ENCODE measurements at places on chromosomes 4 and X.

DNA sequence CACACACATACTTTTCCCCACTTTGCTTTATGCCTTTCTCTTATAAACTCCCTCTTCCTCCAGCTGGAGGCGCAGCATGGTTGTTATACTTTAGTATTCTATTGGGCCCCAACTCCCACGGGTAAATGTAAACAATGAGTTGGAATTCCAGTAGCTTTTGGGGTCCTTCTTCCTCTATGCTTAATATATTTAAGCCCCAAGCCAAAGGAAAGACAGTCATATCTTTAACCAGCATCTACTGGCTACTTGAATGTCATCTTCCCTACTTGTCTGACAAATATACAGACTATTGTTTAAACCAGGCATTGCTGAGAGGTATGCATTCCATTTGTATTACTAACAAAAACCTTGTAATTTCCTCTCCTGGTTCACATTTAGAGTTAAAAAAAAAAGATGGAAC, 72.9 kb downstream of the WDR19 start:
- DNase-seq: no peak

- no peak for DNase-seq
These were observed 11.3 kb downstream of the SNX12 start for GRCh38 chrX:71056867-71057266.

GRCh38 chrX:113001836-113002235, 161.2 kb upstream of the AMOT start:
- DNase-seq: no peak

GRCh38 chrX:154142386-154142785, 1.7 kb upstream of the OPN1LW start:
- DNase-seq: no peak

DNA sequence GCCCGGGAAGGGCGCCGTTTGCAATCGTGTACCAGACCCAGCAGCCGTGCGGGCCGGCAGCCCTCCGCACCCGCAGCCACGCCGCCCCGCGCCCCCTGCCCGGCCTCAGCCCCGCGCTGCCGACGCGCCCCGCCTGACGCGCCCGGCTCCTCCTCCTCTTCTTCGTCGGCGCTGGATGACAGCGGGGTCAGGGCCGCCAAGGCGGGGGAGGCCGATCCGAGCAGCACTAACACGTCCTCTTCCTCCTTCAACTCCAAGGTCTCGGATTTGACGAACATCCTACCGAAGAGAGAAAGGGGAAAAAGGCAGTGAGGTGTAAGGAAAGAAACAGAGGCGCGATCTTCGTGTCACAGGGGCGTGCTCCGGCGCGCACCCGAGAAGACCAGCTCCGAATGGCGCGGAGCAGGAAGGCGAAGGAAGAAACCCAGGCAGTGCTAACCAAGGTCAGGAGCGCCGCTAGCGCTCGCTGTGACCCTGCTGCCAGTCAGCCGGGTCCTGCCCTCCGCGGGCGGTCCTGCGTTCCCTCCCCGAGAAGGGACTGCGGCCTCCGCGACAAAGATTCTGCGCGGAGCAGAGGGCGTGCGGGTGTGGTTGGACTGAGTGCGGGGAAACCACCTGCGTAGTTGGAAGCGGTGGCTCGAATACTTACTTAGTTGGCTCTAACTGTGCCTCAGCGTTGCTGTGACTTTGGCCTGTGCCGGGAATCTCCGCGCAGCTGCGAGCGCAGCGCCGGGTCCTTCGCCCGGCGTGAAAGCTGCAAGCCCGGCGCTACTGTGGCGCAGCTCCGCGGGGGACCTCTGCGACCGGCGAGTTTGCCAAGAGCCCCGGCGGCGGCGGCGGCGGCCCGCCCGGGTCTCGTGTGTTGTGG, 548 bp downstream of the NEUROG2 start:
- DNase-seq: no peak

DNA sequence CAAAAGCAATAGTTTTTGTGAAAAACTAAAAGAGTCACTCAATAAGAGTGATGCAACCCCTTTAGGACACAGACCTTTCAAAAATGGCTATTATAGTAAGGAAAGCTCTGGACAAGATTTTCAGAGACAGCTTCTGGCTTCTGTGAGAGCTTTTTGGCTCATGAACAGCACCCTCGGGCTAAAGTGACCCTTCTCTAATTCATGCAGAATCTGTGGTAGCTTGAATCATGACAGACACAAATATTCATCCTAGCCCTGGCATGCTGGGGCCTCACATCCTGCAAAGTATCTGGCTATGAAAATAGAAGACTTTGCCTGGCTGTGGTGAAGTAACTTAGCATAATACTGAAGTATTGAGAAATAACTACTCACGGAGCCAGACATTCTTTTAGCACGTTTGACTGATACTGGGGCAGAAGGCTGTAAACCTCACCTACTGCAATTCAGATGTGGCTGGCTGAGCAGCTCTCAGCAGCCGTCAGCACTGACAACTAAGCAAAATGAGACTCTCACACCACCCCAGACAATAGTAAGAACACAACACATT, 327.3 kb downstream of the MAPK10 start:
- no peak for DNase-seq

GRCh38 chrX:147912093-147912801, 528 bp downstream of the FMR1 start:
- no peak for DNase-seq

DNA sequence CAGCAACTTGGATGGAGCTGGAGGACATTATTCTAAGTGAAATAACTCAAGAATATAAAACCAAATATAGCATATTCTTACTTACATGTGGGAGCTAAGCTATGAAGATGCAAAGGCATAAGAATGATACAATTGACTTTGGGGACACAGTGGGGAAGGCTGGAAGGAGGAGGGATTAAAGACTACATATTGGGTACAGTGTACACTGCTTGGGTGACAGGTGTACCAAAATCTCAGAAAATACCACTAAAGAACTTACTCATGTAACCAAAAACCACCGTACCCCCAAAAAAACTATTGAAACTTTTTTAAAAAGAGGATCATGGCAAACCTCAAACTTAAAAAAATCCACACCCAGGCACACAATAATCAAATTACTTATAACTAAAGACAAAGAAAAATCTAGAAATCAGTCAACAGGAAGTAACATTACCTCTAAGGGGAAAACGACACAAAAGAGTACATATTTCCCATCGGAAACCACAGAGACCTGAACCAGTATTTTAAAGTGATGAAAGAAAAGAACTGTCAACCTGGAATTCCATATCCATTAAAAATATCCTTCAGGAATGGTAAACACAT, 241.8 kb downstream of the PRDM5 start:
- no peak for DNase-seq

- DNase-seq: no peak
These were observed 915 bp upstream of the RAB33B start for GRCh38 chr4:139453041-139453370.

- no peak for DNase-seq
These were observed 620.0 kb downstream of the BCOR start for GRCh38 chrX:39477762-39478120.

- no peak for DNase-seq
These were observed 18.6 kb downstream of the CXCL13 start for GRCh38 chr4:77624213-77624612.

GRCh38 chrX:123184866-123185276, 793 bp downstream of the GRIA3 start:
- DNase-seq: no peak

GRCh38 chr4:21413807-21414370, 534.7 kb downstream of the KCNIP4 start:
- no peak for DNase-seq

DNA sequence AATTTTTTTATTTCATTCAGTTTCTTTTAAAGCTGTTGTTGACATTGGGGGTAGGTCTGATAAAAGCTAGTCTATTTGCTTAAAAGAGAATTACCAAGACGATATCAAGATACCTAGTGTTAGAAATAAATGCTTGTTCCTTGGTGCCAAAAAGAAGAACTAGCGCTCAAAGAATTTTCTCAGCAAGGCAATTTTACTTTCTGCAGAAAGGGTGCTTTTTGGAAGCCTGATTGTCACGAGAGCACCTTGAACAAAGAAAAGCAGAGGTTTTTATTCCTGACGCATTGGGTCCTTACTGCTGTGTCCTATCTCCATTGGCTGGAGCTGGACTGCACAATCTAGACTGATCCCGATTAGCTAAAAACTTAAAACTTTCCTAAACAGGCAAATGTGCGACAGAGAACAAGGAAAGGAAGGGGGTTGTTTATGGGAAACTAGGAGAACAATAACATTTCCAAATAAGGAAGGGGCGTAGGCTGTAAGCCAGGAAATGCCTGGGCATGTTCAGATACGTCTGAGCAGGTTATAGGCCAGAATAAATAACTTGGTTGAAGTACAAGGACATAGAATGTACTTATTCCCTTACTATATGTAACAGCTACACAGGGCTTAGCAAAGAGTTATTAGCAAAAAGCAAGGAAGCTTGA, 50.3 kb upstream of the STPG2 start:
- DNase-seq: no peak

- no peak for DNase-seq
These were observed 3.3 kb downstream of the HTT start for GRCh38 chr4:3077796-3078195.

DNA sequence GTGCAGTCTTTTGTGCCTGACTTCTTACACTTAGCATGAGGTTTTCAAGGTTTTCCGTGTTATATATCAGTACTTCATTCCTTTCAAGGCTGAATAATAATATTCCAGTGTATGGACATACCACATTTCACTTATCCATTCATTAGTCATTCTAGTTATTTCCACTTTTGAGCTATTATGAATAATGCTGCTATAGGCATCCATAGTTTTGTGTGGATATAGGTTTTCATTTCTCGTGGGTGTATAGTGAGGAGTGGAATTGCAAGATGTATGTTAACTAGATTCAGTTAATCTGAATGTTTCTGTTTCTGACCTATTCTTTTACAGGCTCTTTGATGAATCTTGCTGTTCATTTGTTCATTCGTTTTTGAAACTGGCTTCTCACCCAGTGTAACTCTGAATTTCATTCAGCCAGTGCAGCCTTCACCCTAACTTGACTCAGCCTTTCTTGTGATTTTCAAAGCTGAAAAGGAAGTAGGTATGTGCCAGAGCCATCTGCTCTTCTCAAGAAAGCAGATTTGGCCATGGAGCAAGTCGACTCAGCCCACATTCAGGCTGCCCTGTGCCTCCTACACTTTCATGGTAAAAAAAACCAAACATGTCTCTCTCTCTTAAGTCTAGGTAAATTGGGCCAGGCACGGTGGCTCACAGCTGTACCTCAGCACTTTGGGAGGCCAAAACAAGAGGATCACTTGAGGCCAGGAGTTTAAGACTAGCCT, 56.3 kb upstream of the NOCT start:
- DNase-seq: no peak

DNA sequence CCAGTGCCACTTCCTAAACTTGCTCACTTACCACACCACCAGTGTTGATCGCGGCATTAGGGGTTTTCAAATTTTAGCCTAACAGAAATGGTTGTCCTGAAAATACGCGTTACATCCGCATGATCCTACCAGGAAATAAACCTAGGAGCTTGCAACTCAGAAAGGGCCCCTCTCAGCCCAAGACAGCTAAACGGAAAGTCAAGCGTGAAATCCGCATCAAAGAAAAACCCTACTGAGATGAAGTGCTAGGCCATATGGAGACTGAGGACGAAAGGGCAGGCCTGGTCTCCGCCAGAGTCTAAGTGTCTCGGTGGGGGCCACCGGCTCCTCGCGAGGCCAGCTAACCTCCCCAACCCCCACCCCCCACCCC, 626 bp downstream of the YTHDC1 start:
- no peak for DNase-seq

DNA sequence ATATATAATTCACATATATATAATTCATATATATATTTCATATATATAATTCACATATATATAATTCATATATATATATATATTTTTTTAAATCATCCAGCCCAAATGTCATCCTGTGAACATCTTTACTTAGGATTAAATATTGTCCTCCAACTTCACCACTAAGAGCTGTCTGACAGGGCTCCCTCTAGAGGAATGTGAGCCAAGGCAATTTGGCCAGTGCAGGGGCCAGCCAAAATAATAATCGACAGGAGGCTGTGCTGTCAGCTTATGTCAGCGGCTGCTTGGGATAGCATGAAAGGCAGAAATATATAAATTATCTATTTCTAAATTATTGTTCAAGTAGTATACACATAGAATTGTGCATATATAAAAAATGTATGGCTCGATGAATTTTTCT, 29.5 kb downstream of the EGFL6 start:
- no peak for DNase-seq

GRCh38 chr4:147548256-147548655, 67.4 kb downstream of the EDNRA start:
- DNase-seq: no peak

DNA sequence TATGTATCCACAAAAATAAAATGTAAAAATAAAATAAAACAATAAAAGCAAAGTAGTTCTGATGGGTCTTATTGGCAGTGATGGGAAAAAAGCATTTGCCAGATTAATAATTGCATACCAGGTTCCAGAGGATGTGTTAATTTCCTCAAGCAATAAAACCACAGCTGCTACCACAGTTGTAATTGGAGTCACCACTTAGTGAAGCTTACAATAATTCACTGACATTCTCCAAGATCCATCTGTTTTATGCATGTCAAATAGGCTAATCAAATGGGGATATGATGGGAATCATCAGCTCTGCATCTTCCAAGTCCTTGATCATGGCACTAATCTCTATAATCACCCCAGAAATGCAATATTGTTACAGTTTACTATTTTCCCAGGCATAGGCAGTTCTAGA, 123.5 kb upstream of the EMCN start:
- no peak for DNase-seq

DNA sequence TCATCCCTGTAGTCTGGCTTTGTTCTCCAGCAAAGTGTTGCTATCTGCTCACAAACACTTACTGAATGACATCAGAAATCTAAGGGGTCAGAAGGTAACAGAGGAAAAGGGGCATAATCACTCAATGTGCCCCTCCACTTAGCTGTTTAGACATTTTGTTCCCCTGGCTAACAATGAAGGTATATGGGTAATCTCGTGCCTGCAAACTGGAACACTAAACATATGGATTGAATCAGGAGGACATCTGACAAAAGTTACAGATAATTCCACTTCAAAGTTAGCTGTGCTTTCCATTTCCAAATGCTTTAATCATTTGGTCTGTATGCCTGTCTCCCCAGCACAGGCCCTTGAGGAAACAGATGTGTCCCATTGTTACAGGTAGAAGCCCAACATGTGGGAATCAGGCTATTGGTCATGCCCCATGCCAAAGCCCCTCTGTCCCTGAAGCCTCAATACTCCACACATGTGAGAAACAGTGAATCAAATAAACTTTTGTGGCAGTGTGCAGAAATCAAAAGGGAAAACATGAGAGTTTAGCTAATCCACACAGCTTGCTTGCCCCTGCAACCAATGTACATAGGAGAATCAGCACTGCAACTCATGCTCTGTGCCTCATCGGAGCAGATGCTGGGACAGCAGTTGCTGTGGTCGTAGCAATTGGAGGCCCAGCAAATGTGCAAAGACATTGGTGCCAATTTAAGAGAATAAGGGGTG, 111.7 kb downstream of the RNF150 start:
- no peak for DNase-seq

DNA sequence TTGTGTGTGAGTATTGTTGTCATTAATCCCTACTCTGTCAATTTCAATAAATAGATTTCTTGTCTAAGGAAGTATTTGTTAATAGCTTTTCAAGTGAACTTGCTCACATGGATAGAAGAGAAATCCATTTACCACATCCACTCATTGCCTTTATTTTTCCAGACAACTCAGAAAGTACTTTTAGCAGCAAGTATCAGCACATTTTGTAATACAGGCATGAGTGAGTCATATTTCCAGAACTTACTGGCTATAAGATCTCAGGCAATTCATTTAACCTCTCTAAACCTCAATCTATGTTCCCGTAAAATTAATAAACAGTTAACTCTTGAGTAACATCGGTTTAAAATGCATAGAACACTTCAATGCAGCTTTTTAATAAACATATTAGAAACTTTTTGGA, 317.9 kb upstream of the PCDH7 start:
- DNase-seq: no peak
